Left kidney (tissue), 8 donors: ENCODE measurements at places on chromosomes 2 and 18.

DNA sequence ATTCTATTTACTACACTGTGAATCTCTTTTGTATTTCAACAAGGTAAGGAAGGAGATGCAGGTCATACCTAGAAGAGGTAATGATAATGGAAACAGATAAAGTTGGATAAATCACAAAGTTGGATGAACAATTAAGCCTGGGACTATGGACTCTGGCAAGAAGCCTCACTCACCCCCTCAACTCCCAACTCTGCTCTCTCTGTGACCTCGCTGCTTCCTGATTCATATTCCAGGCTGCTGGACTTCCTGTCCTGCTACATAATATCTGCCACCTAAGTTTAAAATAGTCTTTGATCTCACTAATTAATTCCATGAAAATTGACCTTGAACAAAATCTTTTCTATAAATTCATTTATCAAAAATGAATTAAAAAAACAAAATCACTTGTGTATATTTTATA lies 215.3 kb downstream of the CALCRL start:
- DNase-seq = no peak

DNA sequence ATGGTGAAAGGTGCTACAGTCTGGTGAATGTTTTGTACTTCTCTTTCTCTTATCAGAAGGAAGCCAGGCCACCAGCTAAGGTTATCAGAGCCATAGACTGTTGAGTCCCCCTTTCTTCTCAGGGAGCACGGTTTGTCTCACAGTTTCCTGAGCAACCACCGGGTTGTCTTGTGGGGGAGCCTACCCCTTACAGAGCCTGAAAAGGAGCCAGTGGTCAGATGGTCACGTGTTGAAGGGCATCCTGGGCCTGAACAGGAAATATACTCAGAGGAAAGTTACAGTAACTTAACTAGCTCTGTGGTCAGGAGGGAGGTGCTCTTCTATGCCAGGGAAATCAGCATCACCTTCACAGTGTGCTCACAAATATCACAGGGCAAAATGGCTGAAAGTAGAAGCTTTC lies 11.6 kb downstream of the CD28 start:
- DNase-seq = no peak

DNA sequence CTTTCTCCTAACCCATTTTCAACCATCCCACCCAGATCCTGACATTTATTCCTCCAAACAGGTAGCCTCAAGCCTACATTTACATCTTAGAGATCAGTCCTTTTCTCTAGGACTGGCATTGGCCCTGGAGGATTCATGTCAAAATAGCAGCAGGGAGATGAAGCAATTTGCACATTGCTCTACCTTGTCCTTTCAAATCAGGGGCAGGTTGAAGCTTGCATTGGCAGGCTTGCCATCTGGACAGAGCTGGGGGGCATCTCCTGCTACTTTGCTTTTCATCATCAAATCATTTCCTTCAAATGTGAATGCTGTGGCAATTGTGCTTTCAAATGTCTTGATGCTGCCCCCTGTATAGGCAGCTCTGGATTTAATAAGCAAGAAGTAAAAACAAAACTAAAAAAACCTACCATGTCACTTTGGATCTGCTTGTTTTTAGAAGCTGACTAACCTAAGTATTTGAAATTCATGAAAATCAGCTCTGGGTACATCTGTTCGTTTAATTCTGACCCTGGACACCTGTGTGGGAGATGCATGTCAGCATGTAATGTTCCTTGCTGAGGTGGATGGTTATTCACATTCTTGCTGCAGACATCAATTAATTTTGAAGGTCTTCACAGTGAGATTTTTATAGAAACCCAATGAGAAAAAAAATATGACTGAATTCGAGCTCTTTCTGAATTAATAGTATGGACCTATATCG lies 47.9 kb downstream of the KIF5C start:
- DNase-seq = no peak

DNA sequence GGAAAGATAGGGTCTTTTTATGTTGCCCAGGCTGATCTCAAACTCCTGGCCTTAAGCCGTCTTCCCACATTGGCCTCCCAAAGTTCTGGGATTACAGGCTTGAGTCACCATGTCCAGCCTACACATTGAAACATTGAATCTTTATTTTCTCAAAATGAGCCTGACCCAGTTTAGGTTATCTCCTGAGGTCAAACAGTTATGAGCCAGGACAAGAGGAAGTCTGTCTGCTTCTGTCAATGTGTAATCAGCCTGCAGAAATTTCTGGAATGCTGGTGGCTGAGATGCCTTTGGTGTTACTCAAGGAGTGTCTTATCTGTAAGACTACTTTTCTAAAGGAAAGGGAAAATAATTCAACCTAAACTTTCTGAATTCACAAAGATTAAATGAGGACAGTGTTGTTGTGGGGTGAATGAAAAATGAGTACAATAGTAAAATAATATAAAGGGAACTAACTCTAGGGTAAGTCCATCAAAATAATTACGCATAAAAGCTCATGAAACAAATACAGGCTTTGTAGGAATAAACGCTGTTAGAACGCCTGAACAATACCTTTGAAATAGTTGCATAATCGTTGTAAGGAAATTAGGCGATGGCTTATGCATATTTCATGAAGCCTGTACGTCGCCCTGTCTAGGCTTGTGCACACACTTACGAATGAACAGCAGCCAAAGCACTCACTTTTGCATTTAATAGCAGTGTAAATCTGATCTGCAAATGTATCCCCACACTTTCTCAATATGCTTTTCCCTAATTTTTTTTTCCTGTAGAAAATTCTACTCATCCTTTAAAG lies 260.8 kb downstream of the RDH14 start:
- peak; percentile 7 for DNase-seq

DNA sequence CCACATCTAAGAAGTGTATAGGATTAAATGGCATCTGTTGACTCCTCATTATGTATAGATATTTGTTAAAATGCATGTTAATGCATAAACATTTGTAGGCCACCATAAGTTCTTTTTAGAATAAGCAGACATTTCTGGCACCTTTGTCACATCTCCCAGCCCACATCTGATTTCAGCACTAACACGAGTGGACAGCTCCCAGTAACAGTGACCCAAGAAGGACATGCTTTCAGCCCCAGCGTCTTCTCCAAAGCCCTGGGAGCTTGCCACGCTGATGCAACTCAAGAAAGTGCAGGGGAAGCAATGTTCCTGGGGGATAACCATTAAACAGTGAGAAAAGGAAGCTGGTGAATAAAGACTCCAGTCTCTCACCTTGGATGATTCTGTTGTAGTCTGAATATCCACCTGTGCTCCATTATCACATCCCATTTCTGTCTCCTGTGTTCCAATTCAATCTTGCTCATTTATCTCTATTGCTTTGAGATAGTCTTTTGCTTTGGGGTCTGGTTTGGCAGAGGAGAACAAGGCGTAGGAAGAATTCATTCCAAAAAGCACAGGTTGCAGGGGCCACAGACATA lies 182.6 kb upstream of the THSD7B start:
- DNase-seq = peak; percentile 64

GRCh38 chr2:144162652-144163051 lies 357.3 kb downstream of the ZEB2 start:
- no peak for DNase-seq

DNA sequence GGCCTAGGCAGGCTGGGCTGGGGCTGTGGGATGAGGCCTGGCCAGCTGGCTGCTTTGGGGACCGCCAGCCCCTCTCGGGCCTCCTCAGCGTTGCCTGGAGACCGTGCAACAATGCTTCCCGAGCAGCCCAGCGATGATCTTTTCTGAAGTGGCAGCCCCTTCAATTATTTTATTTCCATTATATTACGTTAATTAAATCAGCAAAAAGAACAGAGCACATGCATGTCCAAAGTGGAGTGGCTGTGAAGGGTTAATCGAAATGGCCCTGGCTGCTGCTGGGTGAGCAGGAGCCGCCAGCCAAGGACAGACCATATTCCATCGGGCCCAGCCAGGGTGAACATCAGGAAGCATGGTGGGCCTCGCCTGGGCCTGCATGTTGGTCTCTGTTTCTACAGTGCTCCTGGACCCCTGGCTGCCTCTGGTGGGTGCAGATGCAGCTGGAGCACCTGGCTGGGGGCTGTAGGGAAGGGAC lies 245.5 kb downstream of the MYCN start:
- DNase-seq = no peak
